ENCODE measurements at places on chromosomes 11 and 22. TPM values are rescaled to one million over a fixed set of nuclear protein-coding genes. Genes with fewer than 3 reads are reported as not detected.
A peak's percentile ranks its signal among the peaks of the same experiment; 100 is the strongest.

DNA sequence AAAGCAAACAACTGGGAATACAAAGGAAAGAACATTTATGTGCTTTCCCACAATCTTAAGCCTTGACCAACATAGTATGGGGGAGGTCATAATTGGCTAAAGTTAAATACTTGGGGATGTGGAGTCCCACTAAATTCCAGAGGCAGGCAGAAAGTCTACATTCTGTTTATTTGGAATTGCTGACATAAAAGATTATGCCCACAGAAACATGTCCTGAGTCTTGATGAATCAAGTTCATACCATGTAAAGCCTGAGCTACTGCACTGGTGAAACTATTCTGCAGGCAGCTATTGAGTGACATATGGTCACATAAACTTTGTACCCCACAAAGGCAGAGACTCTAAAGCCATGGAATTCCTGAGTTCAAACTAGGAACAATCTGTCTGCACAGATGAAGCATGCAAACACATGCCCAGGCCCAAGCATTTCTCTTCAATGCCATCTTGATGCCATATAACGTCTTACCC lies 69.9 kb upstream of the CHRM4 start:
- H3K27ac ChIP-seq, result no peak overlapping the region
- no peaks in the 10 kb centered on the region for H3K36me3 ChIP-seq
- H3K4me1 ChIP-seq, result no peaks in the 10 kb centered on the region
- no peaks in the 10 kb centered on the region for H3K27me3 ChIP-seq
- DNase-seq, result no peak
- no peak overlapping the region for H3K4me3 ChIP-seq

The ABTB2 gene
- total RNA-seq, result 1.6 TPM

GRCh38 chr22:40605761-40606160 lies 30.8 kb downstream of the MRTFA start:
- H3K27me3 ChIP-seq, result no peaks in the 10 kb centered on the region
- DNase-seq, result no peak
- no peak overlapping the region for H3K4me3 ChIP-seq
- H3K27ac ChIP-seq, result peak overlapping the region; percentile 57
- peaks cover 46% of the 10 kb centered on the region for H3K4me1 ChIP-seq

DNA sequence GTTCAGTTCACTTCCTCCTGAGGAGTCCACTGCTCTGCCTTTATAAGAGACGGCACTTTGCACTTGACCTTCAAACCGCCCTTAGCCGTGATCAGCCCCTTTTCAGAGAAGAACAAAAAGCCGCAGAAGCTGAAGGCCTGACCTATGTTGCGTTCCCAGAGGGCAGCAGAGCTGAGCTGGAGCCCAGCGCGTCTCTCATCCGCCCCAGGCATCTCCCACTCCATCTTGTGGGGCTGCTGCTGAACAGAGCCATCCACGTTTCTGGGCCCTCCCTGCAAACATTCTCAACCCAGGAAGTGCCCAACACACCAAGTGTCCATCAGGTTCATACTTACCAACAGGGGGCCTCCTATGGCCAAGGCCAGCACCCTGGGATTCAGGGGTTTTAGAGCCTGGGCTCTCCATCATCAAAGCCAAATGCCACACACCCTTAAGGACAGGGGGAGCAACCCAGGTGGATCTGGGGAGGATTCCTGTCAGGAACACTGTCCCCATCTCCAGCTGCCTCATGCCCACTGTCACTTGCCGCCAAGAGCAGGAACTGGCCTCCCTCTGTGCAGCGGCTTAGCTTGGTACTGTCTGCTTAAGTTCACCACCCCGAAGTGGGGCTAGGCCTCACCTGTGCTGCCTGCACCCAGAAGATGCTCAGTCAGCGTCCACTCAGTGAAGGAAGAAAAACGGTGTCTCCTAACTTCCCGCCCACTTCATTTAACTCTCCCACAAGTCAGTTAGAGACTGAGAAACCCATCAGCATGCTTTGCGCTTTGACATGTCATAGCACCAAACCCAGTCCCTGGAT lies 16.0 kb upstream of the EFCAB6 start:
- no peaks in the 10 kb centered on the region for H3K27me3 ChIP-seq
- no peak overlapping the region for H3K4me3 ChIP-seq
- peak; percentile 26 for DNase-seq
- H3K27ac ChIP-seq, result no peak overlapping the region
- H3K4me1 ChIP-seq, result peaks cover 6% of the 10 kb centered on the region

- H3K4me3 ChIP-seq, result no peak overlapping the region
- H3K4me1 ChIP-seq, result no peaks in the 10 kb centered on the region
- no peak overlapping the region for H3K27ac ChIP-seq
- DNase-seq, result no peak
- H3K36me3 ChIP-seq, result no peaks in the 10 kb centered on the region
These were observed 24.1 kb downstream of the OR10D3 start for GRCh38 chr11:124207102-124207792.

DNA sequence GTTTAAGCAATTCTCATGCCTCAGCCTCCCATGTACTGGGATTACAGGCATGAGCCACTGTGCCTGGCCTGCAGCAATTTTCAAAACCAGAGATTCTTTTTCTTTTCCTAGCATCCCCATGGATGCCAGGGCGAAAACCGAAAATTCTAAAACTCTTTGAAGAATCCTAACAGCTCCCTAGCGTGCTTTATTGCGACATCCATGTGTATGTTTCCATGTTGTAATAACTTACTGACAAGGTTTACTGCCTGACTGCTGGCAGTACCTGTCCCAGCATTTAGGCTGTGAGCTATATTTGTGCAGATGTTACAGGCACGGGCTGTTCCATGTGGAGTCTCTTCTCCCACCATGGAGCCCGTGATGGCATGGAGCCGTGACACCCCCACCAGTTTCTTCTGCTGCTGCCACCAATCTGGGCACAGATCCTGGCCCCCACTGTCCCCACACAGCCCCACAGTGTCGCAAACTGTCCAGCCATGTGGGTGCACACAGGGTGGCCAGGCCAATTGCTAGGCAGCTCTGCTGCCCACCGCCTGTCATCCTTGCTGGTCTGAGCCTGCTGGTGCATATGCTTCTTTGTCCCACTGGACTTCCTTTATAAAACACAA lies 7.1 kb upstream of the TAB1 start:
- no peaks in the 10 kb centered on the region for H3K36me3 ChIP-seq
- no peaks in the 10 kb centered on the region for H3K27me3 ChIP-seq
- H3K4me1 ChIP-seq, result no peaks in the 10 kb centered on the region
- no peak overlapping the region for H3K4me3 ChIP-seq

The THY1 gene
- 2.2 TPM for total RNA-seq

GRCh38 chr11:48050304-48050703 lies 69.9 kb downstream of the PTPRJ start:
- H3K27me3 ChIP-seq, result no peaks in the 10 kb centered on the region
- peak overlapping the region; percentile 47 for H3K27ac ChIP-seq
- DNase-seq, result no peak
- peaks cover 4% of the 10 kb centered on the region for H3K4me1 ChIP-seq

DNA sequence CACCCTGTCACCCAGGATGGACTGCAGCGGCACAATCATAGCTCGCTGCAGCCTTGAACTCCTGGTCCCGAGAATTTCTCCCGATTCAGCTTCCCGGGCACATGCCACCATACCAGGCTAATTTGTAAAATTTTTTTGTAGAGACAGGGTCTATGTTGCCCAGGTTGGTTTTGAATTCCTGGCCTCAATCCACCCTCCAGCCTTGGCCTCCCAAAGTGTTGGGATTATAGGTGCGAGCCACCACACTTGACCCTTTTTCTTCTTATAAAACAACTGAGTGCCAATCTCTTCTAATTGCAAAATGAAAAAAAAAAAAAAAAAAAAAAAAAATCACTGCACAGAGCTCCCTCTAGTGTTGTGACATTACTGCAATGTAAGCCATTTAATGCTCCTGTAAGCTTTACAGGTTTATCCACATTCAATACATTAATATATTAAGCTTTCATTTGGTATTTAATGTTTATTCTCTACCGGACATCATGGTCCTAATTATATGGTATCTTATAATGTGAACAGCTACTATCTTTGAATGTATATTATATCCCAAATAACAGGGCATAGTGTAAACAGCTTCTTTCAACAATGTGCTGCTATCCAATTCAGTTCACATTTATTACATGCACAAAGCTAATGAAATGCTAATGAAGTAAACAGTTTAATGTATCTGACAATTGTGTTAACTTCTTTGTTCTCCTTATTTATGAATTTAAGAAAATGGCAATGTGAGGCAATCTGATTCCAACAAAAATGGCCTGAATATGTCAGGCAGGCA lies 44.6 kb downstream of the COPB1 start:
- peaks cover 7% of the 10 kb centered on the region for H3K36me3 ChIP-seq
- no peak overlapping the region for H3K27ac ChIP-seq
- DNase-seq, result no peak
- H3K4me3 ChIP-seq, result no peak overlapping the region
- no peaks in the 10 kb centered on the region for H3K4me1 ChIP-seq
- H3K27me3 ChIP-seq, result no peaks in the 10 kb centered on the region

- DNase-seq, result peak; percentile 79
- H3K4me1 ChIP-seq, result no peaks in the 10 kb centered on the region
- H3K27me3 ChIP-seq, result no peaks in the 10 kb centered on the region
- peak overlapping the region; percentile 75 for H3K27ac ChIP-seq
- H3K36me3 ChIP-seq, result peaks cover 27% of the 10 kb centered on the region
- no peak overlapping the region for H3K4me3 ChIP-seq
These were observed 1.8 kb upstream of the PACS1 start for GRCh38 chr11:66068154-66068821.

DNA sequence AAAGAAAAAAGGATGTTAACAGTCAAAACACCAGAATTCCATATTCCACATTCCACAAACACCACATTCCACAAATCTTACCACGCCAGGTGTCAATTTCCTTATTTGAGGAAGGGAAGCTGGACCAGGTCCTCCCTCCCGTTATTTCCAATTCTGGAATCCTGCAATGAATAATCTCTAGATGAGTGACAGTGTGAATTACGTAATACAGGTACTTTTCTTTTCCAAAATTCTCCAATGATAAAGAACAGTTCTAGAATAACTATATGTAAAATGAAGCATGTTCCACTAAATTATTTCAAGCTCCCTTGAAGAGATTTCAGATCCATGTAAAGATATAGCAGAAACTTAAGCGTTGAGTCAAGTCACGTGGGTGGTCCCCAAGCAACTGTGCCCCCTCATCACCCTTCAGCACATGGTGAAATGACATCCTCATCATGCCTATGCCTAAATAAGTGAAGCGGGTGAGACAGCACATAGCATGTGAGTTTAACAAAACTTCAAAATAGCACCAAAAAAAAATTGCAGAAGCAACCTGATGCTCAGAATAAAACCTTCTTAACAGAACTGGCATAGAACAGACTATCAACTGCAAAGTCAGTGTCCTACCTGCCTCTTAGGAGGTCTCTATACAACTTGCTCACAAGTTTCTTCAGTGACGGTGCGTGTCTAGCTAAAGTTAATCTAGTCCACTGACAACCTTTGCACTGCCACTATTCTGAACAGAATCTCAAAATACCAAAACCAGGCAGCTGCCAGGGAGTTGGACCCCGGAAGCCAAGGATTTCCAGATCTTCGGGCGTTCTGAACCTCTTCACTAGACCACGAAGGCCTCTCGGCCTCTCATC lies 876 bp downstream of the NFRKB start:
- peak overlapping the region; percentile 79 for H3K27ac ChIP-seq
- DNase-seq, result no peak
- no peaks in the 10 kb centered on the region for H3K4me1 ChIP-seq
- peak overlapping the region; percentile 93 for H3K4me3 ChIP-seq

DNA sequence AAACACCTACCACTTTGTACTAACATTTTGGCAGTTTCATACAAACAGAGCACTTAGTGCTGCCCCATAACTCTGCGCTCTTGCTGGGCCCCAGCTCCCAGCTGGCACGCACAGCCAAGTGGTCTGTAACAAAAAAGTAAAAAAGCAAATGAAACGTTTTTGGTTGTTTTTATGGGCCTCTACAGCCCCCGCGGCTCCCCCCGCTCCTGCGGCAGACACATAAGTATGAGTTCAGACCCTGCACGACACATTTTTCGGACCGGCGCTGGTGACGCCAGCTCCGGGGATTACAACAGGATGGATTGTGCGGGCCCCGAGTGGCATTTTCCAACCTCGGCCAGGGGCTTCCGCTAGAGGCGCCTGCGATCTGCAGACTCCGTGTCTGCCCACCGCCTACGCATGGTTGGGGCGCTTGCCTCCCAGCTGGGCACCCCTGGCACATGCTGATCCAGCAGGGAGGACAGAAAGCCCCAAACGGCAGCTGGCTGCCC lies 418.2 kb downstream of the SOX6 start:
- H3K4me1 ChIP-seq, result no peaks in the 10 kb centered on the region
- no peak overlapping the region for H3K27ac ChIP-seq
- H3K4me3 ChIP-seq, result no peak overlapping the region
- H3K27me3 ChIP-seq, result no peaks in the 10 kb centered on the region
- DNase-seq, result no peak

GRCh38 chr22:45248832-45249561 lies 8.3 kb upstream of the KIAA0930 start:
- no peaks in the 10 kb centered on the region for H3K27me3 ChIP-seq
- no peak overlapping the region for H3K4me3 ChIP-seq
- H3K4me1 ChIP-seq, result peaks cover 17% of the 10 kb centered on the region
- H3K27ac ChIP-seq, result no peak overlapping the region

GRCh38 chr11:45739866-45740265 lies 65.1 kb upstream of the SLC35C1 start:
- no peak for DNase-seq
- no peak overlapping the region for H3K27ac ChIP-seq
- no peaks in the 10 kb centered on the region for H3K4me1 ChIP-seq

The OR51E2 gene
- total RNA-seq, result 0.16 TPM

The TMPRSS5 gene
- total RNA-seq, result 0.19 TPM

DNA sequence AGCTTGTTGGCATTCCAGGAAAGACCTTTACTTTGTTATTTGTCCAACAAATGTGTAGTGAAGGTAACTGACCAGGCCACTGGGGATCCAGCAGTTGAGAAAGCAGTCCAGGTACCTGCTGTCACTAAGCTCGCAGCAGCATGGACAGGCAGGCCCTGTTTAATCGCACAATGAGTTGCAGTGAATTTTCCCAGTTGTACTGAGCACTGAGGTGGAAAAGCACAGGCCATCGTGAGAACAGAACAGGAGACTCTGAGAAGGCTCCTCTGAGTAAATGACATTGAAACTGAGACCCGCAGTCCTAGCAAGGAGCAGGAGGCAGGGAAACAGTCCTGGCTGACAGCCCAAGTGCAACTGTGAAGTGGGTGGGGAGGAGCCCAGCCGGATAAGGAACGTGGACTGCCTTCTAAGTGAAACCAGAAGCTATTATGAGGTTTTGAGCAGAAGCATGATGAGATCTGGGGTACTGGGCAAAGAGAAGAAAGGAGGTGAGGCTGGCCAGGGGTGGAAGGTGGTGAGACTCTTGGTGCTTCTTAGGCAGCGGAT lies 39.8 kb upstream of the CDON start:
- H3K4me1 ChIP-seq, result peaks cover 16% of the 10 kb centered on the region
- peak; percentile 43 for DNase-seq
- H3K4me3 ChIP-seq, result no peak overlapping the region
- peak overlapping the region; percentile 66 for H3K27ac ChIP-seq

GRCh38 chr22:41198027-41198580 lies 7.0 kb upstream of the L3MBTL2 start:
- H3K27me3 ChIP-seq, result no peaks in the 10 kb centered on the region
- no peaks in the 10 kb centered on the region for H3K4me1 ChIP-seq
- peak overlapping the region; percentile 68 for H3K4me3 ChIP-seq
- no peaks in the 10 kb centered on the region for H3K36me3 ChIP-seq
